ENCODE measurements at places on chromosomes 1 and 21.

GRCh38 chr1:107264561-107264960 is 123.7 kb downstream of the NTNG1 start:
- DNase-seq, result no peak

GRCh38 chr1:9280015-9280860 is 12.5 kb upstream of the SPSB1 start:
- DNase-seq, result no peak

DNA sequence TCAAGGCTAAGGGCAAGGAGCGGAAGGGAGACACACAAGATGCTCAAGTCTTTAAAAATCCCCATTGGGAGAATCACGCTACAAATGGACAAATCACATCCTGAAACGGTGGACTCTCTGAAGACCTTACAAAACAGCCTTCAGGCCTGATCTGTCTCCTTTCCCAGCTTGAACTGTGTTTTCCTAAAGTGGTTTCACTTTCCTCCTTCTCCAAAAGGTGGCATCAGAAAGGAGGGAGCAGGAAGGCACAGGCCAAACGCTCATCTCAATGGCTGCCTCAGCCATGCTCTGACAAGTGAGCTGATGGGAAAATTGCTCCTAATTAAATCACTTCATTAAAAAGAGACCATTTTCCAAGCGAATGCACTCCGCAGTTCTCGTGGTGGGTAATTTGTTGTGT is 47.7 kb downstream of the UTP25 start:
- no peak for DNase-seq

DNA sequence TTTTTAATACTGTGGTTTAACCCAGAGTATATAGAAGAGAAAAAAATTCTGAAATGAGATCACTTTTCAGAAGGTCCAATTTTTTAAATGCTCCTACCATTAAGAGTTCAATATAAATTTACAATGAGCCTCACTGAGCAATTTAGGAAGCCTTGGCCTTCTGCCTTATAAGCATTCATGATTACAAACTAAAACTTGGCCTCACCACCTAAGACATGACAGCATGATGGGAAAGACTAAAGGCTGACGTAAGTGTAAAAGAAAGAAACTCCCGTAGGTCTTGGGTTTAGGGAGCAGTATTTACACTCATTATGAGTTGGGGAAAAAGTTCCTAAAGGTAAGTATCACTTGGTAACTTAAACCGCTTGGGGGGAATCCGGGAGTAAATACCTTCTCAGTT is 70.7 kb upstream of the ESRRG start:
- DNase-seq, result no peak

DNA sequence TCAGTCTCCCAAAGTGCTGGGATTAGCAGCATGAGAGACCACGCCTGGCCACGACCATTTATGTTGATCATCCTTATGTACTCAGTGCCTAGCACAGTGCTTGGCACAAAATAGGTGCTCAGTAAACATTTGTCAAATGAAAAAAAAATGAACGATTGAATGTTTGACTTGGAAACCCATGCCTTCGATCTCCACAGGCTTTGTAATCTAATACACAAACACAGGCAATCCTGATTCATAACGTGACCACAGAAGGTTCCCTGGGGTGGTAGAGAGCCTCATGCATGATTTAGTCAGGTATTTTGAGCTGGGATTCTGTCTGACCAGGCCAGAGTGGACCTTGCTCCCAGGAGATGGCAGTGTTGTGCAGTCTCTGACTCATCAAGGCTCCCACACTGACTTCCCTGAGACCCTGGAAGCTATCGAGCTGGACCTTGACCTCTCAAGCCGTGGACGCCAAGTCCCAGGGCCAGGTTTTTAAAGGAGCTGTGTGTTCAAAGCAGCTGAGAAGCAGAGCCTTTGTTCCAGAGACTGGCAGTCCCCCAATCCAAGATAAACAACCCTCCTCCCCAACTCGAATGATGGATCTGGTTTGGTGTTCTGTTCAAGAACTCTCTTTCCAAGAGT is 81.1 kb downstream of the PGM1 start:
- peak; percentile 17 for DNase-seq

GRCh38 chr1:44594353-44594752 is 79.9 kb downstream of the TMEM53 start:
- no peak for DNase-seq

DNA sequence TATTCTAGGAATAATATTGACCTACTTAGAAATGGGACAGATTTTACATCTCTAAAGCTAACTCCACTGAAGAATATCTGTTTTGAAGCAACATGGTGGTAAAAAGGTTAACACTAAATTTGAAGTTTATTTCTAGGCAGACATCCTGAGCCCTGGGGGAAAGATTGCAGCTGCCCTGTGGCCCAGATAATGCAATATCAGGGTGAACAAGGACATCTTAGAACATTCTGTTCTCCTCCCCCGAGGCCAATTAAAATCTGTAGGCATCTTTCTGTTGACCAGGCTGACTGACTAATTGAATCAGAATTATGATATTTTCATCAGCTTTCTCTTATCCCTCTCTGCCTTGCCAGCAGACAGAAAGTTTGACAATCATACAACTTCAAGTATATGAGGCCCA is 149.8 kb upstream of the DUSP10 start:
- no peak for DNase-seq

DNA sequence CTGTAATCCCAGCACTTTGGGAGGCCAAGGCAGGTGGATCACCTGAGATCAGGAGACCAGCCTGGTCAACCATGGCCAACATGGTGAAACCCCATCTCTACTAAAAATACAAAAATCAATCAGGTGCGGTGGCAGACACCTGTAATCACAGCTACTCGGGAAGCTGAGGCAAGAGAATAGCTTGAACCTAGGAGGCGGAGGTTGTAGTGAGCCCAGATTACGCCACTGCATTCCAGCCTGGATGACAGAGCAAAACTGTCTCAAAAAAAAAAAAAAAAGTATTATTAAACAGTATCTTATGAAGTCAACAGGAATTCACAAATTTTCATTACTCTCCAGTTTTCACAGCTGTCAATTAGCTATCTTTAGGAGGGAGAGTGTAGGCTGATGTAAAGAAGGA is 3.8 kb downstream of the ACBD6 start:
- DNase-seq, result no peak

DNA sequence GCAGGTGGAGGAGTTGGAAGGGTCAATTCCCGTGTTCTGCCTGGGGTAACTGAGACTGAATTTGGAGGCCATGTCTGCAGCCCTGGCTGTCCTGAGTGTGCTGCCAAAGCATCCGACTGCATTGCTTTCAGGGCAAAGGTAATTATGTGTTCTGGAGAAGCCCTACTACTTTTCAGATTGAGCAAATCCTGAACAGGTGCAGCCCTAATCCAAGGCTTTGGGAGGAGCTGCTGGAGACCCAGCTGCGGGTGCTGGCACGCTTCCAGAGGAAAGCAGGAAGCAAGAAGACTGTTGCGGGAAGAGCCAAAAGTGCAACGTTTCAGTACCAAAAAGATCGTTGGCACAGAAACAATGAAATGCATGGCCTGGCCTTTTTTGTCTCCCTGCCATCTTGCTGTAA is 73.7 kb upstream of the NRIP1 start:
- DNase-seq, result no peak

DNA sequence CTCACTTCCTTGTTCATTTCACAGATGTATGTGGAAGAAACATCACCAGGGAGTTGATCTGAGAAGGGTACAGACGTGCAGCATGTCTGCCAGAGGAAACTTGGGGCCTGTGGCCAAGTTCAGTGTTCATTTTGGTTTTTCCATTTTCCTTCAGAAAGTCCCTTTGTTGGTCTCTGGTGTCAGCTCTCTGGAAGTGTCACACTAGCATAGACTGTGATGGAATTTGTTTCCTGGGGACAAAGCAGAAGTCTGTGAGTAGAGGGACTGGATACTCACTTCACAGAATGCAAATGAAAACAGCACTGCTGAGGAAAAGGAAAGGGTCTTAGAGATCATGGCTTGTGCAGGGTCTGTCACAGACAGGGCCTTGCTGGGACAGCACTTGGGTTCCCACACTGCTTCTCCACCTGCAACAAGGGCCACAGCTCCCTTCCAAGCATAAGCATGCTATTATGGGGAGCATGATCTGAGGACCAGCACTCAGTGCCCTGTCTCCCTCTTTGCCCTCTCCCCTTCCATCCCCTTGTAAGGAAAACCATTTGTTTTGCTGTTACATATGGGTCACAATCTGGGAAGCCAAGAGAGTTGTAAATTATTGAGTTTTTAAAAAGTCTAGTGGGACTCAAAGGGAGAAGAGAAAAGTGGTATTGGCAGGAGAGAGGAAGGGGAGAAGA is 31.4 kb upstream of the CD84 start:
- no peak for DNase-seq

GRCh38 chr1:32865639-32866405 is 4.9 kb downstream of the FNDC5 start:
- no peak for DNase-seq

- no peak for DNase-seq
These were observed 36.9 kb upstream of the EDEM3 start for GRCh38 chr1:184791550-184791900.

DNA sequence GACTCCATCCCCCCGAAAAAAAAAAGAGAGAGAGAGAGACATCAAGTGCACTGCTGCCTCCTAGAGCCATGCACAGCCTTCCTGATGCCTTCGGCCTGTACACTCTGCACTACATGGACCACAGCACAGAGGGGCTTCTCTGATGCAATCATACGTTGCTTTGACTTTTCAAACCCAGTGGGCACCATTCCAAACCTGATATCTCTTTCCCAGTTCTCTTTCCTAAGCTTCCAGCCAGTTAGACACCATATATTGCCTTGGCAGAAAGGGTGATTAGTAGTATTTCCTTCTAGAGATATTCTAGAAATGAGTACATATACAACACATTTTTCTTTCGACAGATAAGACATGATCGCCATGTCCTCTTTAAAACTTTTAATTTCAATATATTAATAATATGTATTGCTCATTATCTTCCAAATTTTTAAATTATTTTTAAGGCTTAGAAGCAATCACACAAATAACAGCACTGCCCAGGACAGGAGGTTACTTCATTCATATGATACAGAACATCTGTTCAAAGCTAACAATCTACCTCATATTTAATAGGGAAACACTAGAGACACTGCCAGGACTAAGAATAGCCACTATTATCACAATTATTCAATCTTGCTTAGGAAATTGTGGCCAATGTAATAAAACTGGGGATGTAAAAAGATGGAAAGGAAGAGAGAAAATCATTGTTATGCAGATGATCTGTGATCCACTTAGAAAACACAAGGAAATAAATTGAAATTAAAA is 9.9 kb downstream of the CLCA1 start:
- no peak for DNase-seq

GRCh38 chr1:32240140-32240951 is 6.7 kb upstream of the FAM167B start:
- DNase-seq, result no peak

DNA sequence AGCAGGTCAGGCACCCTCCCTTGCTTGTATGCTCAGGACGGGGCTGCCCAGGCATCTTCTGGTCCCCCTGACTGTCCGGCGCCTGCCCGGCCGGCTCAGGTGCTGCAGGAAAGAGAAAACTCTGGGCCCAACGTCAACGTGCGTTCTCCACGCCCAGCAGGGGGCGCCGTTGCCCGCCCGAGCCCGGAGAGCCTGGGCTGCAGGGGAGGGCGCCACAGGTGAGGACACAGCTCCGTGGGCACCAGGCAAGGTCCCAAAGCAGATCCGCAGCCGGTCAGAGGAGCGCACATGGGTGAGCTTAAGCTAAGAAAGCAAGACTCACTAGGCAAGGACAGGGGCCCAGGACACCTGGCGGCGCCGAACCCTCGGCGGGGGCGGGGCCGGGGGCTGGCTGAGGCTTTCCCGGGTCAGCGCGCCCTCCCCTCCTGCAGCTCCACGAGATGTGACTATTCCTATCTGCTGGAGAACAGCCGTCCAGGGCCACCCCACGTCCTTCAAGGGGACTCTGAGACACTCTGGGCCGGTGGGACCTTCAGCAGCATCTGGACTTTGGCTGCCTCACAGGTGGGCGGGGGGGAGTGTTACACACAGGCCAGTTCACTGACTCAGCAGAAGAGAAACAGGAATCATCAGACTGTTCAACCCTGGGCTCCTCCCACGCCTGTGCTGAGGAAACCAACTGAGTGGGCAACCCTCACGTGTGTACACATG is 29.3 kb downstream of the KRTAP10-1 start:
- peak; percentile 62 for DNase-seq

DNA sequence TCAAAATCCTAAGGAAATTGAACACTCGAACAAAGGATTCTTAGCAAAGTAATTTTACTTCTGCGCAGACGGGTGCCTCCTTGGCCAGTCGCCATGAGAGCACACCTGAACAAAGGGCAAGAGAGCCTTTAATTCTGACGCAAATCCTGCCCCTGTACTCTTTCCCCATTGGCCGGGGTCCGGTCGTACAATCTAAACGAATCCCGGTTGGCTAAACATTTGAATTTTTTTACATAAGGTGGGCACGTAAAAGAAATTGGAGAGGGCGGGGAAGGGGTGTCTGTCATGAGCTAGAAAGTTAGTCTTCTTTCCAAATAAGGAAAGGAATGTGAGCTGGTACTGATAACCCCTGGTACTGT is 8.2 kb upstream of the IL22RA1 start:
- no peak for DNase-seq

DNA sequence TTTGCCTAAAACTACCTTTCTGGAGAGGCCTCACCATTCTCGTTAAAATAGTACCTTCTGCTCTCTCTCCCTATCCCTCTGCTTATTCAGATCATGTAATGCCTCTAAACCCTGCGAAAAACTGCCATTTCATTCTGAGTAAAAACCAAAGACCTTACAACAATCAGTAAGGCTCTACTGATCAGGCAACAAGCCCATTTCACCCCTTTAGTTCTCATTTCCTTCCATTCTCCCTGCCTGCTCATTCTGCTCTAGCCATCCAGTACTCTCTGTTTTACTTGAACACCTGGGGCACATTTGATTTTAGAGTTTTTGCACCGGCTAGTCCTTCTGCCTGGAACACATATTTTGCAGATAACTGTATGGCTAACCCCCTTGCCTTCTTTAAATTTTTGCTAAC is 187.8 kb downstream of the COQ8A start:
- DNase-seq, result no peak

DNA sequence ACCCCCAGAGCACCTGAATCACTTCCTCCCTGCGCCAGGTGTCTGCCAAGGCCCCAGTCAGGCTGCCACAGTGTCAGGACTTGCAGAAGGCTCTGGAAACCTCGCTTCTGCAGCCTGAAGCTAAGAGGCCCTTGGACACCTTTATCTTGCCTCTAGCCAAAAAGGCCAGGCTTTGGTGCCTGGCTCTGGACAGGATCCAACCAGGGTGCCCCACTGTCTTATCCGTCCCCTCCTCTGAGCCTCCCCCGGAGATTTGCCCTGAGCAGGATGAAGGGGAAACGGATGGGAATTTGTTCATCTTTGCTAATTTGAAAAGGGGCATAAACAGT is 12.8 kb upstream of the CLSTN1 start:
- DNase-seq, result no peak

- DNase-seq, result no peak
These were observed 7.0 kb downstream of the DSTYK start for GRCh38 chr1:205204552-205204951.

- peak; percentile 38 for DNase-seq
These were observed 402 bp upstream of the AK4 start for GRCh38 chr1:65147424-65148177.
